Effector memory CD4-positive, alpha-beta T cell (primary cell): ENCODE measurements at places on chromosomes 11 and 22.

DNA sequence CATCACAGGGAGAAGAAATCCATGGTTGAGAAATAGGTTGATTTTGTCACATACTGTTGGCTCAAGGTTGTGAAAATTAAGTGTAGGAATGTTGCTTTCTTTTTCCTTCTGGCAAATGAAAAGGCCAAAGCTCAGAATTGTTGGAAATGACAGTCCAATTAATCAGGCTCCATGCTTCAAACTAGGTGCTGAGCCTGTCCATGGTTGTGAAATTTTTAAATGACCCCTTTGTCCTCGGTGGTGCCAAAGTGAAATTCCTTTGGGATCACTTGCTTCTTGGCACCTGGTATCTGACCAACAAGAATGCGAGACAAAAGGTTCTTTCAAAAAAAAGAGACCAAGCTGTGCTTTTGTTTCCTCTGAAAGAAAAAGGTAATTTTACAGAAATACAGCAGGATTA lies 451.9 kb downstream of the ETS1 start:
- no peak for DNase-seq

DNA sequence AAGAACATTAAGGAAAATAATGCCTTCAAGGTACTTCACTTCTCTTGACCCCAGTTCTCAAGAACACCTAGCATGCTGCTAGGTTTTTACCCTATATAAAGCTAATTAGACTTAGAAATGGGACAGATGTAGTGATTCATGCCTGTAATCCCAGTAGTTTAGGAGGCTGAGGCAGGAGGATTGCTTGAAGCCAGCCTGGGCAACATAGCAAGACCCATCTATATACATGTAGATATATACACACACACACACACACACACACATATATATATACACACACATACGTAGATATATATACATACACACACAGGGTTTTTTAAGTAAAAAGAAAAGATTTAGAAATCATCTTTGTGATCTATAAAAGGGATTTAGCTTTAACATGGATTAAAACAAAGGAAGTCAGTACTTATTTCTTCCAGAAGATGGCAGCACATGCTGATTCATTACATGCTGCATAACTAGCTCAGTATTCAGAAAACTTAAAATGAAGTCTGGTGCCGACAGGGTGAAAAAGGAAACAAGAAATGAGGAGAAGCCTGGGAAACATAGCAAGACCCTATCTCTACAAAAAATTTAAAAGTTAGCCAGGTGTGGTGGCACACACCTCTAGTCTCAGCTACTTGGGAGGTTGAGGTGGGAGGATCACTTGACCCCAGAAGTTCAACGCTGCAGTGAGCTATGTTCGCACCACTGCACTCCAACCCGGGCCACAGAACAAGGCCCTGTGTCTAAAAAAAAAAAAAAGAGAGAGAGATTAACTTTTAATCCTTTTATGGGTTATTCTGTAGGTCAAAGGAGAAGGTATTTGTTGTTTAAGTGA lies 28.5 kb upstream of the RBX1 start:
- no peak for DNase-seq

GRCh38 chr11:114252767-114253166 lies 43.4 kb upstream of the NNMT start:
- no peak for DNase-seq

- DNase-seq: no peak
Observed at GRCh38 chr11:3000032-3000961, 8.2 kb upstream of the NAP1L4 start.

DNA sequence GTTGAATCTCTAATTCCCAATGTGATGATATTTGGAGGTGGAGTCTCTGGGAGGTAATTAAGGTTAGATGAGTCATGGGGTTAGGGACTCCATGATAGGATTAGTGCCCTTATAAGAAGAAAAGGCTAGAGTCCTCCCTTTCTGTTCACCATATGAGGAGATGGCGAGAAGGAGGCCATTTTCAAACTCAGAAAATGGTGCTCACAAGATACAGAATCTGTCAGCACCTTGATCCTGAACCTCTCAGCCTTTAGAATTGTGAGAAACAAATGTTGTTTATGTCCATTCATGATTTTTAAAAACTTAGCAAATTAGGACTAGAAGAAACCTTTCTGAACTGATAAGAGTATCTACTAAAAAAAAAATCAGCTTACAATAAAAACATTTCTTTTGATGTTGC lies 57.7 kb upstream of the RASSF10 start:
- DNase-seq: no peak

DNA sequence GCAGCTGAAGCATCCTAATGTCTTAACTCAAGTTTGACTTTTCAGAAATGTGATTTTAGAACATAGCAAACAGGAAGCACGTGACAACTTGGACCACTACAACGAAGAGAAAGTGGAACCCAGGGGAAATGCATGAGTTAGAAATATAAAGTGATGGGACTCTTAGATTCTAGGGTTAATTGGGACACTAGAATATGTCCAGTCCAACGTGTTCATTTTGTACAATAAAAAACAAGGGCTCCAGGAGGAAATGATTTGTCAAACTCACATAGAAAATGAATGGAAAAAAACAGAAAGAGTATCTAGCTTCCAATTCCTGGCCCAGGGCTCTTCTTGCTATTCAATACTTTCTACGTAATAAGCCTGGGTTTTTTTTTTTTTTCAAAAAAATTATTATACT lies 30.7 kb downstream of the TIMP3 start:
- DNase-seq: no peak

GRCh38 chr11:61026121-61027031 lies 54.9 kb downstream of the CD6 start:
- peak; percentile 66 for DNase-seq
